Activated CD4-positive, alpha-beta T cell treated with anti-CD3 and anti-CD28 coated beads, Interleukin-2, Interleukin-6, amounts not matched to agents 100 ng/mL and 50 ng/mL, durations not matched to agents 16 hours and 8 hours (primary cell): ENCODE measurements at places on chromosomes 6 and 20.

- DNase-seq, result no peak
Measured at GRCh38 chr6:137846772-137847313, 20.2 kb upstream of the TNFAIP3 start.

- DNase-seq, result no peak
Measured at GRCh38 chr20:40082436-40082835, 606.6 kb downstream of the MAFB start.

GRCh38 chr20:25697132-25697446 is 436 bp upstream of the ZNF337 start:
- DNase-seq, result no peak

GRCh38 chr6:154343473-154344308 is 12.9 kb downstream of the IPCEF1 start:
- no peak for DNase-seq
